Activated CD4-positive, alpha-beta T cell treated with anti-CD3 and anti-CD28 coated beads for 4 hours (primary cell): ENCODE measurements at places on chromosomes 5 and 9.

DNA sequence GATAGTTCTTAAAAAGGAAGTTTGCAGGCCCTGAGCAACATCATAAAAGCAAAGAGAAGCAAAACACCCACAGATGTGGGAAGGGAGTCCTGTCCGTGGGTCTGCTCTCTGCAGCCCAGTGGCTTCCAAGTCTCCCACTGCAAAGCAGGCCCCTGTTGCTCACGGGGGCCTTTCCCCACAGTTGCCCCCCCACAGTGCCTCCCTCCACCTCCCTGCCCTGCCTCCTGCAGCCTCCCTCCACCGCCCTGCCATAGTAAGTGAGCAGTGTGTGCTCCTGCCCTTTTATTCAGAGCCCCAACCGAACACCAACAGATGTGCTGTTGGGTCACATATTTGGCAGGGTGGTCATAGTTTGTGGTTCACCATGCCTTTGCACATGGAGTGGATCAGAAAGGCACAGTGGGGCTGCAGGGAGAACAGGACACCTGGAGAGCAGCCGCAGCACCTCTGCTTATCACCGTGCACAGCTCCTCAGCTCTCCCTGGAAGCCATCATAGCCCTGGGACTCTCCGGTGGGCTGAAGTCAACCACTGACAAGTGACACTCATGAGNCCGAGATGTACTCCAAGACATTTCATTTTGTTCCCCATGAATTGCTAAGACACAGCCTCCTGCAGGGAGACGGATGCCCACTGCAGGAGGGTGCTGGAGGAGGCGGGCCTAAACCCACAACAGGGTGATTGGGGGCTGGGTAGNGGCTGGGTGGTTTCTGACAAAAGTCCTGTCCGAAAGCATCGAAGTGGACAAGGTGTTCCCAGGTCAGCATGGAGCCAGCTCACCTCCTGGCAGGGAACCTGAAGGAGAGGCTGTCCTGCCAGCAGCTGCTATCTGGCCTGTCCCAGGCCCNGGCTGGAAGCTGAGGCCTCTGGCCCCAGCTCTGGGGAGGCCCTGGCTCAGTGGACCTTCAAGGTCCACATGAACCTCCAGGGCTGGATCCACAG, 278.9 kb downstream of the GADD45G start:
- DNase-seq, result no peak

DNA sequence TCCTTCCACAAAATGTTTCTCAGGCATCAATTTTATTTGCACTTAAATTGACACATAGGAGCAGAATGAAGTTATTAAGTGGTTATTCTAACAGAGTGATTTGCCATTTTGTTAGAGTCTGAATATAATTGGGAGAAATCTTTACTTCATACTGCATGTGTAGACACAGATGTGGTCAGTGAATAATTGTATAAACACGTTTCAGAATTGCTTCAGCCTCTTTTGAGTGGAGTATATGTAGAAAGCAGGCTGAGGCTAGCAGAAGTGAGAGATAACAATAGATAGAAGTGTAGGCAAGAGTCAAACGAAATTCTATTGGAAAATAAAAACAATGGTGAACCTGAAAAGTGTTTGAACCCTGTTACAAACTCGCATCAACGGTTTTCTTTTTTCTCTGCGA, 270.7 kb downstream of the TMEM167A start:
- DNase-seq, result no peak

GRCh38 chr5:133589286-133589685, 23.1 kb downstream of the FSTL4 start:
- DNase-seq, result no peak

DNA sequence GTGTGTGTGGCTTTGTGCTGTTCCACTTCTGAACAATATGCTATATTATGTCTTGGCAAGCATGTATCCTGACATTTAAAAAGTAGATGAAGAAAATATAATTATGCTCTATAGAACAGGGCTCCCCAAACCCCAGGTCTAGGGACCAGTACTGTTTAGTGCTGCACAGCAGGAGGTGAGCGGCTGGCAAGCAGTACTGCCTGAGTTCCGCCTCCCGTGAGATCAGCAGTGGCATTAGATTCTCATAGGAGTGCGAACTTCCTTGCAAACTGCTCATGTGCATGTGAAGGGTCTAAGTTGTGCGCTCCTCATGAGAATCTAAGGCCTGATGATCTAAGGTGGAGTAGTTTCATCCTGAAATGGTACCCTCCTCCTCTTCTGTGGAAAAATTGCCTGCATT, 979.1 kb upstream of the CTNND2 start:
- DNase-seq, result no peak

DNA sequence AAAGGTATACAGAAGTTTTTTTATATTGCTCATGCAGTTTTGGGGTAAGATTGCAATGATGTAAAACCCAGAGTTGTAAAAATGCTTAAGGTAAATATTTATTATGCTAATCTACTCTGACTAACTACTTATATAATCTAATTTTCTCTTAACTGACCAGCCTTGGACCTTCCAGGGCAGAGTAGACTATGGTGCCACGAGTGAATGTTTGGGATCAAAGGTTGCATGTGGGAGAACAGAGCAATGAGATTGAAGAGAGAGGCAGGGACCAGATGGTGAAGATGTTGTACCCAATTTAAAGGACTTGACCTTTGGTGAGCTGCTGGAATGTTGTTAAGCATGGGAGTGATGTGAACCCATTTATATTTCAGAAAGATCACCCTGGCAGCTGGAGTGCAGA, 34.8 kb upstream of the PANK3 start:
- DNase-seq, result no peak

GRCh38 chr9:76607730-76608436, 148.9 kb downstream of the GCNT1 start:
- no peak for DNase-seq

- DNase-seq, result no peak
These were observed 32.1 kb upstream of the CLPTM1L start for GRCh38 chr5:1376981-1377380.

GRCh38 chr5:178306430-178307225, 74.0 kb upstream of the PHYKPL start:
- DNase-seq, result no peak

DNA sequence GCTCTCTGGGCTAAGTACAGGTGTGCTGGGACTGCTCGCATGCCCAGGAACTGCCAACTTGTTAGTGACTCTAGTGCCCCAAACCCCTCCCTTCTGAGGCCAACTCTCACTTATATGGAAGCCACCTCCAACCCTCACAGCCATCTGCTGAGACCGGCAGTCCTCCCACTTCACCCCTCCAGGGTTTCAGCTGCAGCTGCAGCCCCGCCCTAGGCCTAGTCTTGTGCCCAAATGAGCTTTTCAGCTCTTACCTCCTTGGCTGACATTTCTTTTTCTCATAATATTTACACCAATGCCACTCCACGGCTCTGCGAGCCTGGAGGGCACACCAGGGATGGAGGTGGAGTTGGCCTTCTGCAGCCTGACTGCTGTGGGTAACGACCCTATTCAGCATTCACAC, 166.6 kb downstream of the ROR2 start:
- no peak for DNase-seq

DNA sequence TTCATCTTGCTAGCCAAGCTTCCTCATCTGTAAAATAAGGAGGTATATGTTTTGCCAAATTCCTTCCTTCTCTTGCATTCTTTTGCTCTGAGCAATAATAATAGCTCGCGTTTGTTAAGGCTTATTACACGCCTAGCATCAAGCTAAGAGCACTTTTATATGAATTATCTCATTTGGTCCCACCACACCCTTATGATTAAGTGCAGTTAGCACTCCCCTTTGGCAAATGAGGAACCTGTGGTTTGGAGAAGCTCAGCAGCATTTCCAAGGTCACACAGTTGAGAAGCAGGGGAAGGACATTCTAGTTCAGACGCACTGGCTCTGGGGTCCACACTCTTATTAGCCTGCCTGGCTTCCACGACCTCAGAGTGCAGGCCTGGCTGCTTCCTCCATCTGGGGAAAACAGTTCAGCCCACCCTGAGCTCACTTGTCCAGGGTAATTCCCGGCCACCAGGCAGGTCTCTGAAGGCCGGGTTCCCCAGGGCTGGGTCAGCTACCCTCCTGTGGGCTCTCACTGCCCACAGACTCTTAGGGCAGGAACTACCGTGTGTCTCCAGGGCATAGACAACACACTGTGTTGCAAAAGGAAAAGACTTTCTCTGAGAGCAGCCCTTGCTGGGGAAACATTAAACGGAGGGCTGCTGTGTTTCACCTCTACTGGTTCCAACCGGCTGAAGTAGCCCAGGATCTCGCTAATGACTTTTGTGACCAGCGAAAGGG, 9.9 kb upstream of the FBP1 start:
- no peak for DNase-seq

DNA sequence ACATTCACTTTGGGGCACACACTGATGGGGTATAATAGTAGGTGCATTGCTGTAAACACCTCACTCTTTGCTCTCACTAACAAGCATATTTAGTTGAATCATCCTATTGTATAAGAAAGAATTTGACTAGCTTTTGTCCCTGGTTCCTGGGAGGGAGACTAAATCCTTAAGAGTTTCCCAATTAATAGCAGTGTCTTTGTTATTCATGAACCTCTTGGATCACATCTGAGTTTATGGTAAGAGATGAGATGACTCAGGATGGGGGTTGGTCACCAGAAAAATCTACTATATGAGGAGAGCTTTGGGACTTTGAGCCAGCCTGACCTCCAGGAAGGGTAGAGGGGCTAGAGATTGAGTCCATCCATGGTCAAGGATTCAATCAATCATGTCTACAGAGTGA, 56.8 kb downstream of the PUM3 start:
- DNase-seq, result no peak

DNA sequence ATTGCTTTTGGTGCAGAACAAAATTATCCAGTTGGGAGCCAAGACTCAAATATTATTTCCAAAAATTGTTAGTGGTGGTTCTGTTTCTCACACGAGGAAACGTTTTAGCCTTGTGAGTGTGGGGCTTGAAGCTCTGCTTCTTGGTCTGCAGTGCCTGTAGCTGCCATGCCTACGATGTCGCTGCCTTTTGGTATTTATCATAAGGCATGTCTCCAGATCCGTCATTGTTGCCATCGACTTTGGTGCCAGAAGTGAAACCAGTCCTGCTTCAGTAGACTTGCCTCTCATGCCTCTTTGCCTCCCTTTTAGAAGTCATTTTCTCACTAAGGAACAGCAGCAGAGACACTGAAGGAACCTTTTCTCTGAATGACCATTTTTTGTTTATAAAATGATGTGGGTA, 29.7 kb upstream of the CATSPER3 start:
- DNase-seq, result no peak

DNA sequence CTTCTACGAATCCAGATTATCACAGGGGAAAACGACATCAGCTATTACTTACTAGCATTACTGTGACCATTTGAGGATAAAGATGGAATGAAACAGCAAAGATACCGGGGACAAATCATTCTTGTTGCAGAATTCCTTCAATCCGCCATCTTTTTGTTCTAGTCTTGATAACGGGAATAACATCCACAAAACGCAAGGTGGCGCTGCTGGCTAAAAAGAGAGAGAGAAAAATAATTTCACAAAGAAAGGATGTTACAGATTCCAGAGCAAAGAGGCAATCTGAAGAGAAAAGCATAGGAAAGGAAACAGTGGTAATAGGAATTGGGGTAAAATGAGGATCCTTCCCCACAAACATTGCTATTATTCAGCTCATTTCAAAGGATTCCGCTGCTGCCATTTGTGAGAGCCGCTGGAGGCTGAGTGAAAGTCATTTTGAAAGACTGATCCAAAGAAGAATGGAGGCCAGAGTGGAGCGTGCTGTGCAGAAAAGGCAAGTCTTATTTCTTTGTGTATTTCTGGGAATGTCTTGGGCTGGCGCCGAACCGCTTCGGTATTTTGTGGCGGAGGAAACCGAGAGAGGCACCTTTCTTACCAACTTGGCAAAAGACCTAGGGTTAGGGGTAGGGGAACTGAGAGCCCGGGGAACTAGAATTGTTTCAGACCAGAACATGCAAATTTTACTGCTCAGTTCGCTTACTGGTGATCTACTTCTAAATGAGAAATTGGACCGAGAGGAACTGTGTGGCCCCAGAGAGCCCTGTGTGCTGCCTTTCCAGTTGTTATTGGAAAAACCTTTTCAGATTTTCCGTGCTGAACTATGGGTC, at the start of gene PCDHB7:
TSS of gene PCDHB7 (plus strand) at position 264 of the 824 bp plus-strand sequence. CDS start at position 456, 192 bp downstream.
- DNase-seq, result no peak

DNA sequence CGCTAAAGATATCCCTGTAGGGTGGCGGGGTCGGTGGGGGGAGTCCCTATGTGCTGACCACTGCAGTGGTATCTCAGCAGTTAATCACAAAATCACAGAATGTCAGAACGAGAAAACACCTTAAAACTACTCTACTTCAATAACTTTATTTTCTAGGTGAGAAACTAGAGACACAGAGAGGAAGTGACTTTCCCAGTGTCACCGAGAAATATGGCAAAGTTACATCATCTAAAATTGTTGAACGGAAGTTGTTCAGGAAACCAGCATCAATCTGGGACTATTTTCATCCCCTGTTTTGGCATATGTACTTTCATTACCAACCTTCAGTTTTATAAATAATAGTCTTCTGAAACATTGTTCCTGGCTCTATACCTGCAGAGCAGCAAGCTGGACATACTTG, 384.0 kb downstream of the SPOCK1 start:
- no peak for DNase-seq

DNA sequence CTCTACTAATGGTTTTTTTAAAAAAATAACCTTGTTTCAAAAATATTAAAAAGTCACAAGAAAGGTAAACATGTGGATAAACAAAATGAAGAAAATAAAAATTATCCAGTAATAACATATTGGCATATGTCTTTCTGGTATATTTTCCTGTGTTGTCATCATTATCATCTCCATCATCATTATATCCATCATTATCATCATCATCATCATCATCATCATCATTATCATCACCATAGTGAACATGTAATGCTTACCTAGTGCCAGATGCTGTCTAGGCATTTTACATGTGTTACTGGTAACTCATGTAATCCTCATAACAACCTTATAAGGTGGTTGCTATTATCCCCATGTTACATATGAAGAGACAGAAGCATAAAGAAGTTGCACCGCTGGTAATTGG, 111.5 kb upstream of the CDKN2B start:
- no peak for DNase-seq

DNA sequence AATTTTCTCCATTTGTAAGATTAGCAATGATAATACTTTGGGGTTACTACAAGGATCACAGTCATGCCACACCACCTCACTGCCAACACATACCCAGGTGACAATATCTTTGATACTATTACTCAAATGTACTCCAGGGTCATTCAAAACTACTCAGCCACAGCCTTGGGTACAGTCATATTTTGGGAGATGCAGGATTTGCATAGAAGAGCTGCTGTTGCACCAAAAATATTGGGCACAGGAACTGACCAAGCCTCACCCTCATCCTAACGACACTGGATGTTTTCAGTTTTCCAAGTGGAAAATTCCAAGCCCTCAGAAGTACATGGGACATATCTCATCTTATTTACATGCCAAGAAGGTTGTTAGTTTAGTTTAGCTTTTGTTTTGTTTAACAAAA, 120.9 kb upstream of the C6 start:
- DNase-seq, result no peak
